ENCODE measurements at places on chromosomes 3 and 15. TPM values are rescaled to one million over a fixed set of nuclear protein-coding genes. Genes with fewer than 3 reads are reported as not detected.

DNA sequence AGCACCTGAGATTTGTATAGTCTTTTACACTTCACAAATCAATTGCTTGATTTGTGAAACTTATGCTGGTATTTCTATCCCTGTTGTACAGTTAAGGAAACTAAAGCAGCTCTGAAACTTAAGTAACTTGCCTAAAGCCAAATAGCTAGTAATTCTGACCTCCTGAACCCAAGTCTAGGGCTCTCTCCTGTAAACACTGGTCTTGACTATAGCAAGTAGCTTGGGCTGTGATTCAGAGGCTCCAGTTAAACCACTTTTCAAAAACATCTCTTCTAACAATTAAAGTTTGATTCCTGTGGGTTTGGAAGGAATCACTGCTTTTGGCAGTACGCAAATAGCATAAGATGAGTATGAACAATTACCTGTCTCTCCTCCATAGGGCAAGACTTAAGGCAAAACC, 18.5 kb upstream of the CMTM8 start:
- no peaks in the 10 kb centered on the region for H3K4me1 ChIP-seq
- H3K27ac ChIP-seq = no peak overlapping the region
- no peak for DNase-seq
- no peaks in the 10 kb centered on the region for H3K36me3 ChIP-seq

The COX5A gene
- polyA plus RNA-seq = 434 TPM

The ABHD10 gene
- 15.2 TPM for polyA plus RNA-seq

GRCh38 chr3:72421126-72421525, 427.1 kb downstream of the SHQ1 start:
- peaks cover 5% of the 10 kb centered on the region for H3K36me3 ChIP-seq
- H3K4me1 ChIP-seq = peaks cover 16% of the 10 kb centered on the region
- no peak overlapping the region for H3K4me3 ChIP-seq
- DNase-seq = peak; percentile 31
- no peaks in the 10 kb centered on the region for H3K27me3 ChIP-seq

- no peak for DNase-seq
- no peak overlapping the region for H3K27ac ChIP-seq
- H3K36me3 ChIP-seq = no peaks in the 10 kb centered on the region
- no peaks in the 10 kb centered on the region for H3K4me1 ChIP-seq
- H3K4me3 ChIP-seq = no peak overlapping the region
These were observed 537.5 kb upstream of the CCDC54 start for GRCh38 chr3:106839576-106840280.

The RHOV gene
- polyA plus RNA-seq = not detected

The ALCAM gene
- polyA plus RNA-seq = 8.0 TPM

- no peaks in the 10 kb centered on the region for H3K36me3 ChIP-seq
- peak overlapping the region; percentile 77 for H3K4me3 ChIP-seq
- no peak overlapping the region for H3K27ac ChIP-seq
- H3K4me1 ChIP-seq = peaks cover 15% of the 10 kb centered on the region
- no peak for DNase-seq
These were observed 5.3 kb upstream of the TMEM115 start for GRCh38 chr3:50364573-50365079.

The GOLGA6B gene
- not detected for polyA plus RNA-seq

DNA sequence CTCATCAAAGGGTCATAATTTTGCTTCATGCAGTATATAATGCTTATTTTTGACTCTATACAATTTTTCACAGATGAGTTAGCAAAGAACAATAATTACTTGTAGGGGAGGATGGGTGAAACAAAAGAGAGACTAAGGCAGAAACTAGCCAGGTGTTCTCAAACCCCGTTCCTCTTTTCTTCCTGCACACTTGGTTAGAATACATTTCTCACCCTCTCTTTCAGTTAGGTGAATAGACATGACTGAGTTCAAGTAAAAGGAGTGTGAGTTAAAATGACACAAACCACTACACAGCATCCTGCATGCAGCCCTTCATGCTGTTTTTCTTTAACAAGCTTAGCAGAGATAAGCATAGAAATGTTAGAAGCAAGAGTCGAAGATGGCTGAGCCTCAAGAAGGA, 922.2 kb downstream of the TBL1XR1 start:
- DNase-seq = no peak
- H3K4me1 ChIP-seq = no peaks in the 10 kb centered on the region
- no peaks in the 10 kb centered on the region for H3K27me3 ChIP-seq

The VPS8 gene
- 22.0 TPM for polyA plus RNA-seq
